ENCODE measurements at places on chromosomes 13 and 19.

GRCh38 chr19:35140207-35140961, 1.8 kb downstream of the FXYD1 start:
- DNase-seq, result no peak

DNA sequence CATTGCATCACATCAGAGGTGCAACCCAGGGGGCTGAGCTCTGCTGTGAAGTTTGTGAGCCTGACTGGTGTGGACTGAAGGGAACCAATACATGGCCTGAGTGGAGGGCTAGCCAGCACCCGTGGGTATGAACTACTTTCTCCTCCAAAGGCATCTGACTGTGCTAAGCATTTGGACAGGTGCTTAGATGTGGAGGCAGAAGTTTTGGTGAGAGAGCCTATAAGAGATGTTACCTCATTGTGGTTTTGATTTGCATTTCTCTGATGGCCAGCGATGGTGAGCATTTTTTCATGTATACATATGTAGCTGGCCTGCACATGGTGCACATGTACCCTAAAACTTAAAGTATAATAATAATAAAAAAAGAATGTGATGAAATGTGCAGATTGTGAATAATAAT, 46.9 kb downstream of the TEX29 start:
- no peak for DNase-seq

GRCh38 chr13:106415971-106416370, 119.5 kb downstream of the EFNB2 start:
- DNase-seq, result no peak

DNA sequence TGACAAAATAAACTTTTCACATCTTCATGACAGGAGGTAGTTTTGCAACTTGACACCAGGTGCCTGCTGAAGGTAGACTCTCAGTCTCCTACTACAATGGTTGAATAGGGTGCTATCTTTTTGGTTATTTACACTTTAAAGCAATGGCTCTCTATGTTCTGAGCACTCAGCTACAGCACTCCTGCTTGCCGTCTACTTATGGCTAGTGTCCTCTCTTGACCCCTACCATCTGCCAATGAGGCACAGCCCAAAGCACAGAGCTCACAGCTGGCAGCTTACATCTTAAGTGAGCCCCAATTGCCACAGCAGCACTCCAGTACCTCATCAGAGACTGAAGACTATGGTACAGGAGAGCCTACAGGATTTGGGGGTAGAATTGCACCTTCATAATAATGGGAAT, 11.4 kb downstream of the ZNF708 start:
- no peak for DNase-seq

GRCh38 chr13:71290963-71291841, 575.8 kb downstream of the DACH1 start:
- DNase-seq, result no peak

DNA sequence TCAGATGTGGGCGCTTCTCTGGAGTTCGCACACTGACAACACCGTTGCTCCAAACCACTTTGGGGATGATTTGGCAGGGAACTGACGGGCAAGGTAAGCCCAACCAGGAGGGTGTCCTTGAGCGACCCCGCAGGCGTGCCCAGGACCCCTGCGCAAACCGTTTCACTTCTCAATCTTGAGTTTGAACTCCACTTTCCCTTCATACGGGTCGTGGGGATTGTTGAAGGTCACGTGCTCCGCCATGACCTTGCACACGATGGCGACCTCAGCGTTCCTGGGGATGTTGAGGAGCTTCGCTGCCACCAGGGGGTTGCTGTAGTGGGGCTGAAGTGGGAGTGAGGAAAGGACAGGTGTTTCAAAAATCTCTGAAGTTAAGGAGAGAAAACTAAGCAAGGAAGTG, 8.8 kb downstream of the ATP4B start:
- no peak for DNase-seq

- DNase-seq, result no peak
Observed at GRCh38 chr19:35133826-35134225, 1.0 kb downstream of the LGI4 start.

DNA sequence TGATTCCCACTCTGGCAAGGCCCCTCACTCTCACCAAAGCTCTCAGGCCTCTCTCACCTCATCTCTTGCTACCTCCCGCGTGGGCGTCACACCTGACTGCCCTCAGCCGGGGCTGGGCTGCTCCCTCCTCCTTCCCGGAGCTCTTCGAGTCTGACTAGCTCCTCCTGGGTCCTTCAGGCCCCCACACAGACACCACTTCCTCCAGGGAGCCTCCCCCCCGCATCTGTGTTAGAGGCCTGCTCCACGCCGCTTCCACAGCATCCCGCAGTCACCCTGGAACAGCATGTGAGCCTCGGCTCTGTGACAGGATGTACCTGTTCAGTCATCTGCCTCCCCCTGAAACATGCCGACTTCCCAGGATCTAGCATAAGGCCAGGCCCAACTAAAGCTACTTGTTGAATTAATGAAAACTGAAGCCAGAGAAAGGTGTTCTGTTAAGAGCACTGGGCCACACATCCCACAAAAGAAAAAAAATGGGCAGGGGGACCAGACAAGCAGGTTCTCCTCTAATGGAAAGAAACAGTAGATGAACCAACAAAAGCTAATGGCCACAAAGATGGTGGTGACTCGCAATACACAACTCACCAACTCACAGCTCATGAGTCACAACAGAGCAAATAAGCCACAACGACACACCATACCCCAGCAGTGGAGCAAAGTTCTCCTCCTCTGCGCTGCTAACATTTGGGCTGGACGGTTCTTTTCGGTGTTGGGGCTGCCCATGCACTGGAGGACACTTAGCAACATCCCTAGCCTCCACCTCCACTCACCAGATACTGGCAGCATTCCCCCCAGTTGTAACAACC, 3.0 kb downstream of the PPP6R1 start:
- peak; percentile 51 for DNase-seq

DNA sequence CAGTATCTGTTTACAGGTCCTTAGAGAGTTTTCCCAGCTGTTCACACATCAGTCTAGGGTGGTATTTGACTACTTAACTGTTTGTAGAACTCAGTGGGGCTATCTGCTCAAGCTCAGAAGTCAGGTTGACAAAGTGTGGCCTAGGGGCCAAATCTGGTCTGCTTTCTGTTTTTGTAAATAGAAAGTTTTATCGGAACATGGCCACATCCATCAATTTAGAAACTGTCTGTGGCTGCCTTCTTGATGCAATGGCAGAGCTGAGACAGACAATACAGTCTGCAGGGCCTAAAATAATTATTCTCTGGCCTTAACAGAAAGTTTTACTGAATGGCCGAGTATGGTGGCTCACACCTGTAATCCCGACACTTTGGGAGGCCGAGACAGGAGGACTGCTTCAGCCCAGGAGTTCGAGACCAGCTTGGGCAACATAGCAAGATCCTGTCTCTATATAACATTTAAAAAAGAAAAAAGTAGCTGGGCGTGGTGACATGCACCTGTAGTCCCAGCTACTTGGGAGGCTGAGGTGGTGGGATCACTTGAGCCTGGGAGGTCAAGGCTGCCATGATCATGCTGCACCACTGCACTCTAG, 2.4 kb downstream of the SMG9 start:
- no peak for DNase-seq

- no peak for DNase-seq
Observed at GRCh38 chr13:29527511-29527910, 68.0 kb downstream of the SLC7A1 start.

DNA sequence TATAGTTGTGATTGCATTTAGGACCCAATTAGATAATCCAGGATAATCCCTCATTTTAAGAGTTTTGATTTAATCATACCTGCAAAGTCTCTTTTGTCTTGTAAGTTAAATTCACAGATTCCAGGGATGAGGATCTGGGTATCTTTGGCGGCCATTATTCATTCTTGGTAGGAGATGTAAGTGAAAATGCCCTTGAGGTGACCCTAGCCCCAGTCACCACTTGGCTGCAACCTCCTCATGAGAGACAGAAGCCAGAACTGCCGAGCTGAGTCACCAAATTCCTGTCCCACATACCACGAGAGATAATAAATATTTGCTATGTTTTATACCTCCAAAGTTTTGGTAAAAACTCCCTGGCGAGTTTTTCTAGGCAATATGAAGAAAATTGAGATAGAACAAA, 389.4 kb downstream of the RFC3 start:
- no peak for DNase-seq

GRCh38 chr19:55304980-55305379, 20.2 kb downstream of the TMEM150B start:
- DNase-seq, result no peak

DNA sequence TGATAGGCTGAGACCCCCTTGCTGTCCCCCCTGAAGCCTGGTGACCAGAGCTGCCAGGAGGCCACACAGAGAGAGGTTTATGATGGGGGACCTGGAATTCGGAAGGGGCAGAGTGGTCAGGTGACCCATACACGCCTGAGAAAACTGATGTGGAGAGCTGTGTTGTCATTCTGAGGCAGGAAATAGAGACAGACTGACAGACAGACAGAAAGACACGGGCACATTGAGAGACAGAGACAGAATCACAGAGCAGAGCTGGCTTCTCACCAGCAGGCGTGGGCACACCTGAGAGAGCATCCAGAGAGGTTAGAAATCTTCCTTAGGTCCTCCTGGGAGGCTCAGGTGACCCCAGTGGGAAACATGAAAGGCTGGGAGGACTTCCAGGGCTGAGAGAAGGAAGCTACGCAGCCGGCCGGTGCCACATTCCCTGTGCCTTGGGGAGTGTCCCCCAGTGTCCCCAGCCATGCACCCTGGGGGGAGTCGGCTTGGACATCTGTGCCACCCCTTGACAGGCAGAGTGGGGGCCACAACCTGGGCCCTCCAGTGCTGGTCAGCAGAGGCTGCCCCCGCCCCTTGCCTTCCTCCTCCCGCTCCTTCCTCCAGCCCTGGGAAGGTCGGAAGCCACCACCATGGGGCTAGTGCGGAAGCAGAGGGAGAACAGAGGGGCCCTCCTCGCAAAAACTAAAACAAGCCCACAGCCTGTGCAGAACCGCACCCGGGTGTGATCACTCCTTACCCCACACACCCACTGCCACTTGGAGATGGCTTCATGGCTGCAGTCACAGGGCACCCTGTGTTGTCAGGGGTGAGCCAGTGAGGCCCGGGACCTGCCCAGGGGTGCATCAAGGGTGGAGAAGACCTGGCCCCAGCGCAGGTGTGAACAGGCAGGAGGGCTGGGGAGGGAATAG, 2.2 kb downstream of the FFAR1 start:
- no peak for DNase-seq

DNA sequence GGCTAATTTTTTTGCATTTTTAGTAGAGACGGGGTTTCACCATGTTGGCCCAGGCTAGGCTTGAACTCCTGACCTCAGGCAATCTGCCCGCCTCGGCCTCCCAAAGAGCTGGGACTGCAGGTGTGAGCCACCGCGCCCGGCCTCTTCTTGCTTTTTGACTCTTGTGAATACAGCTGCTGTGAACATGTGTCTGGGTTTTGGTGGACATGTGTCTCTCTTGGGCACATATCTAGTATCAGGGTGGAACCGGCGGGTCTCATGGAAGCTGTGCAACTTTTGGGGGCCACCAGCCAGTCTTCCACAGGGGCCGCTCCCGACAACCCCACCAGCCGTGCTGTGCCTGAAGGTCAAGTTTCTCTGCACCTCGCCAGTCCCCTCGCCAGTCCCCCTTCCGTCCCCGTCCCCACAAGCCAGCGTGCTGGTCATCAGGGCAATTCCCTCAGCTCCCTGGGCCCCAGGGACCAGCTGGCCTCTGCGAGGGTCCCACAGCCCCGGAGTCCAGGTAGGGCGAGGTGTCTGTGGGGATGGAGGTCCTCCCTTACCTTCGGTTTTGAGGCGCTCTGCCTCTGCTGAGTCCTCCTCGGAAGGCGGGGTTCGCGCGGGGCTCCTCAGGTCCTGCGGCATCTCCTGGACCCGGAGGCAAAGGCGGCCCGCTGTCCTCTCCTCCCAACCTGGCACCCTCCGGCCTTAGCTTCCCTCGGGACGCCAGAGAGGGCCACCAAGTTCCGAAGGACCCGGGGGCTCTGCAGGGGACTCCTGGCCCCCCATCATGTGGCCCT, 16.3 kb downstream of the SGTA start:
- DNase-seq, result no peak

DNA sequence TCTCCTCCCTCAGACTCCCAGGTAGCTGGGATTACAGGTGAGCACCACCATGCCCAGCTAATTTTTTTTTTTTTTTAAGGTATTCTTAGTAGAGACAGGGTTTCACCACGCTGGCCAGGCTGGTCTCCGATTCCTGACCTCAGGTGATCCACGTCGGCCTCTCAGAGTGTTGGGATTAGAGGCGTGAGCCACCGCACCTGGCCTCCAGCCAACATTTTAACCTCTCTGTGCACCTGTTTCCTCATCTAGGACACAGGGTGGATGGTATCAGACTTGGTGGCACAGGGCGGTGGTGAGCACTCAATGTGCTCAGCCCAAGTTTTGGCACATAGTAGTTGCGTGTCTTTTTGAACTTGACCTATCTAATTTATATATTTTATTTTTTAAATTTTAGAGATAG, 12.5 kb downstream of the APBA3 start:
- DNase-seq, result no peak

DNA sequence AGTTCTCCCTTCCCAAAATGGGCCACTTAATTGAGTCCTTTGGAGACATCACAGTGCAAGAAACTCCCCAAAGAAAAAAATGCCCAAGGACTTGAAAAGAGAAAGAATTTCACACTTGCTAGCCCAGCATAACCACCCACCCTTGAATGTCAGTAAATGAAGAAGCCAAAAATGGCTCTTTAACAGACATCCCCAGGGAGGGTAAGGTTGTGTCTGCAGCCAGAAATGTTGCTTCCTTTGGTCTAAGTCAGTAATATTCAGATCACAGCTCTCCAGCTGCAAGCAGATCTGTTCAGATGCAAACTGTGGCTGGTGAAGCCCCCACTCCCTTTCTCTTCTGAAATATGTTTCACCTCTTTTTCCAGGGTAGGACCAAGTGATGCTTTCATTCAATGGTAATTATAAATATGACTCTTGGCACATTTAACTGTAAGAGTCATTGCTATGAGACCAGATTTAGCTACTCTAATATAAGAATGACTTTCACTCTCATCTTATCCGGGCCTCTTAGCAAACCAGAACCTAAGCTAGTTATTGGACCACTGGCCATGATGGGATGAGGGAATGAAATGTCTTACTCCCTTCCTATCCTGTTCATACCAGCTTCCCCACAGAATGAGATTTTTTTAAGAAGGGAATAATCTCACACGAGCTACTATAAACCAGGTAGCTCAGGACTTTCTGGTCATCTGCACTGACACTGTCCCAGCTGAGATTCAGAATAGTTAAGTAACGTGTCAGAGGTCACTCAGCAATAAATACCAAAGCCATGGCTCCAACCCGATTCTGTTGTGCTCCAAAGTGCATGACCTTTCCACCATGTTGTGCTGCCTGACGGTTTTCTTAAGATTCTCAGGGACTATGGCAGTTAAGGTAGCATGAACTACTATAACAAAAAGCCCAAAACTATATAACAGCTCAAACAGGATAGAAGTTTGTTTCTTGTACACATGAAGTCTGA, 234.1 kb downstream of the FOXO1 start:
- DNase-seq, result no peak

DNA sequence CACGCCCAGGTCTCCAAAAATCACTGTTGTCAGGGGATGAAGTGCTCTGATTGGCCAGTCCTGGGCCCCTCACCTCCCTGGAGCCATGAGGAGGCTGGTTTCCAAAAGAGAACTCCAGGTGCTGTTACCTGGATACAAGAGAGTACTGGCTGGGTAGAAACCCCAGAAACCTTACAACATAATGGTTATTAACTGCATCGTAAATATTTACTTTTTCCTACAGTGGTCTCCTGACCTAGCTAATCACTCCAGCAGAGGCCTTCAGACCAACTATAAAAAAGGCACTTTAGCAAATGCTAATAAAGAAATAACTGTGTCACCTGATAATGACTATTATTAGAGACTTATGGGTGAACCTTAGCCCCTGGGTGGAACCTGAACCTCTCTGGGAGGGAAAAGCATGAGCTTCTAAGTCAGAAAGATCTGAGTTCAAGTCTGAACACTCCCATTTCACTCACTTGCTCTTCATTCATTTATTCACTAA, 1.5 kb upstream of the IGSF23 start:
- DNase-seq, result no peak
